ENCODE measurements at places on chromosomes 2 and 18.

DNA sequence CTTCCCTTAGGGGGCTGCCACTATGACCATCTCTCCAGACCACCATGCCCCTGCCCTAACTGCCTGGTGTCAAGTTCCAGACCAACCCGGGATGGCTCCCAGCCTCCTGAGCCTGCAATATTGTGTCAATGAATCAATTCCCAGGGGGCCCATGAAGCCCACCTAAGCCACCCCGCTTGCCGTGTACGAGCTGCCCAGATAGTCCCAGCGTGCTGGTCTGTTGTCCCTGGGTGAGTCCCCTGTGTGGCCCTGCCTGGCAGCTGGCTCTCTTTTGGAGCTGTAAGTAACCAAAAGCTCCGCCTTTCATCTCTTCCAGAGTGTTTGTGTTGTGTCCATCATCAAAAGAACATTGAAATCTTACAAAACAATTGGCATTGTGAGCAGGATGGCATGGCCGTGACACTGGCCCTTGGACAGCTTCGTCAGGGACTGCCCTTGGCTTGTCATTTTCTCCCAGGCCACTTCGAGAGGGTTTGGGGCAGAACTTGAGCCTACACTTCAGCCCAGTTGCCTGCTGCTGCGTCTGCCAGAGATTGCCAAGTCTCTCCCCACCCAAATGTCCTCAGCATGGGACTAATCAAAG lies 11.3 kb upstream of the MAL start:
- no peak for DNase-seq

DNA sequence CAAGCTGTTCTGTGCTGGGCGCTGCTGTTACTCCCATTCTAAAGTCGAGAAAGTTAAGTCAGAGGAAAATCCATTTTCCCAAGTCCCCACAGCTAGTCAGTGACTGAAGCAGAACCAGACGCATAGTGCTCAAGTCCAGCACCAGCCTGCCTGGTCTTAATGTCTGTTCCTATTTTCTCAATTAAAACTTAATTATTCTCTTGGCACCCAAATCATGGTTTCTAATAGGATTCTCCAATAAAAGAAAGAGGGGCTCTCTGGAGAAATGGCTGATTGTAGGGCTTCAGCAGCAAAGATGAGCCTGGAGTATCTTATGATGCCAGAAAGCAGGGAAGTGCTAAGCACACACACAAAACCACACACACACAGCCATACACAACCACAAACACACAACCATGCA lies 531.0 kb upstream of the SALL3 start:
- no peak for DNase-seq

DNA sequence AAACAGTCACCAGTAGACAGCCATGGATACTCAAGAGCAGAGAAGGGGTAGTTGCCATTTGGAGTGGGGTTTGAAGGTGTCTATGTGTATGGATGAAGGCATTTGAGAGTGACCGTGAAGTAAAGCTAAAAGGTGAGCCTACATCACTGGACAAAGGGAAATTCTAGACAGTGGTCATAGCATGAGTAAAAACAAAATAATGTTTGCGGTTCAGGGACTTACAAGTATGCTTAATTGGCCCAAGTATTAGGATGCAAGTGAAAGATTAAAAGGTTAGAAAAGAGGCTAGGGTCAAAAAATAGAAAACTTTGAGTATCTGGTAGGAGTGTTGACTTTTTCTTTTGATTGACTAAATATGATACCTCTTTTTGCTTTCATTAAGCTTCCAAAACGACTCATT lies 238.1 kb upstream of the SLC8A1 start:
- DNase-seq = no peak

- DNase-seq = no peak
Measured at GRCh38 chr2:176781570-176782217, 430.9 kb upstream of the HNRNPA3 start.

GRCh38 chr2:138333677-138334076 lies 167.9 kb upstream of the SPOPL start:
- no peak for DNase-seq

- no peak for DNase-seq
Measured at GRCh38 chr2:111905990-111906735, 7.8 kb downstream of the MERTK start.

- DNase-seq = no peak
Measured at GRCh38 chr2:223180463-223180862, 128.5 kb downstream of the KCNE4 start.

DNA sequence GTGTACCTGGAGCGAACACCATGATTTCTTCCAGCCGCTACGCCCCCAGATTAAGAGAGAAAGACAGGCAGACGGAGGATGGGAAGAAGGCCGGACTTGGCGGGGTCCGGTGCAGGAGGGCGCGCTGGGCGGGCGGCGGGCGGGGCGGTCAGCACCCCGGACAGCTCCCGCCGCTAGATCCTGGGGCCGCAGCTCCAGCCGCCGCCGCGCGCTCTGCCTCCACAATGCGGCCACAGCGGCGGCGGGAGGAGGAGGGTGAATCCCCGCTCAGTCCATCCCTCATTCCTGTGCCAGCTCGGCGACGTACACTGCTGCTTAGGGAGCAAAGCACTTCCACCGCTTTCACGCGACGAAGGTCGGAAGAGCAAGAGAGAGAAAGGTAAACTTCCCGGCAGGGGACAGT lies at the start of gene AKAIN1:
AKAIN1 (minus strand) TSS at position 226 of the 403 bp plus-strand sequence; CDS start at position 22, 204 bp downstream.
- no peak for DNase-seq

GRCh38 chr2:193963472-193964119 lies 1693.4 kb upstream of the SLC39A10 start:
- DNase-seq = peak; percentile 5

GRCh38 chr2:123165616-123166015 lies 859.5 kb upstream of the CNTNAP5 start:
- no peak for DNase-seq

DNA sequence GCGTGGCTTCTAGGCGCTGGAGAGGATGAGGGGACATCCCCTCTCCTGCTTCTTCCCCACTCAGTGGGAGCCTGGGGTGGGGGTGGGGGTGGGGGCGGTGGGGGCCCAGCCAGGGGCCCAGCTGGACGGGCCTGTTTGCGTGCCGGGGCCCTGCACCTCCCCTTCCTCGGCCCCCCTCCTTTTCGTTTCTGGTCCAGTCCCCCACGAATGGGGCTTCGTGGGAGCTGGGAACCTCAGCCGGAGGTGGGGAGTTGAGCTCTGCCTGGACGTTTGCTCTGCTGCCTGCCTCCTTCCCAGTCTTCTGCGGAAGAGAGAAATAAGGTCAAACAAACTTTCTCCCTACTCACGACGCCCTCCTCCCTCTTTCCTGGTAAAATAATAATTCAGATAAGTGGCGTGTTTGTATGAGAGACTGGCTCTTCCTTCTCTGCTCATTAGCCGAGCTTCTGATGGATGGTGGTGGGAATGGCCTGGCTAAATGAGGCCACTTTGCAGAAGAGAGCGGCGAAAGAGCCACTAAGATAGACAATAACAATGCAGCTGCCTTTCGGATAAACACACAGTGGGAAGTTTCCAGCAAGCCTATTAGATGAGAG lies 782 bp downstream of the MTA3 start:
- DNase-seq = peak; percentile 53

DNA sequence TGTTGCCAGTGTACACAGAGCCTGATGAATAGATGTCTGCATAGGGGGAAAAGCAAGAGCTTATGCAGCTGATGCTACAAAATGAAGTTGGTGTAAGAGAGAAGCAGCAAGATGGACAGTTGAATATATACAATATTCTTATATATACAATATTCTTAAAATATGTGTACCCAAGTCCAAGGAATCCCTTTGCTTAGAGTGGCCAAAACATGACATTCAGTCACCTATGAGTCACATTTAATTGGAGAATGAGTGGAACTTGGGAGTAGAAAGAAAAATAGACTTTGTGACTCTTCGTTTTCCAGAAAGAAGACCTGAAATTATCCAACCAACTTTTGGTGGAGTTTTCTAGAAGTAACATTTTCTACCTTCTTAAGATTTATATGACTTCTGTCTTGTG lies 81.8 kb downstream of the SCN9A start:
- DNase-seq = no peak

- no peak for DNase-seq
Measured at GRCh38 chr18:41134426-41134825, 820.6 kb upstream of the PIK3C3 start.

DNA sequence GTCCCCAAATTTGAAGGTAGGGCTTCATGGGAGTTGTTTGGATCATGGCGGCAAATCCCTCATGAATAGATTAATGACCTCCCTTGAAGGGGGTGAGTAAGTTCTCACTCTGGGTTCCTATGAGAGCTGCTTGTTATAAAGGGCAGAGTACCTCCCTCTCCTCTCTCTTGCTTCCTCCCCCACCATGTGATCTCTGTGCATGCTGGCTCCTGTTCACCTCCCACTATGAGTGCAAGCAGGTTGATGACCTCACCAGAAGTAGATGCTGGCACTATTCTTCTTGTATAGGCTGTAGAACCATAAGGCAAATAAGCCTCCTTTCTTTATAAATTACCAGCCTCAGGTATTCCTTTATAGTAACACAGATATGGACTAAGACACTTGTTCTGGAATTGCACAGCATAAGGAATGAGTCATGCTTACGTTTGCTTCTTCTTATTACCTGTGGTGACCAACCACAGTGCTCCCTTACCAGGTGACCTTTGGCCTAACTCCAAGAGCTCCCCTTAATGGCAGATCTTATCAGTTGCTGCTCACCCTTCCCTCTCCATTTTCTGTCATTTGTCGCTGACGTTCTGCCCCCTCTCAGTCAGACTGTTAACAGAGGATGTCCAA lies 559.5 kb upstream of the GCFC2 start:
- no peak for DNase-seq

DNA sequence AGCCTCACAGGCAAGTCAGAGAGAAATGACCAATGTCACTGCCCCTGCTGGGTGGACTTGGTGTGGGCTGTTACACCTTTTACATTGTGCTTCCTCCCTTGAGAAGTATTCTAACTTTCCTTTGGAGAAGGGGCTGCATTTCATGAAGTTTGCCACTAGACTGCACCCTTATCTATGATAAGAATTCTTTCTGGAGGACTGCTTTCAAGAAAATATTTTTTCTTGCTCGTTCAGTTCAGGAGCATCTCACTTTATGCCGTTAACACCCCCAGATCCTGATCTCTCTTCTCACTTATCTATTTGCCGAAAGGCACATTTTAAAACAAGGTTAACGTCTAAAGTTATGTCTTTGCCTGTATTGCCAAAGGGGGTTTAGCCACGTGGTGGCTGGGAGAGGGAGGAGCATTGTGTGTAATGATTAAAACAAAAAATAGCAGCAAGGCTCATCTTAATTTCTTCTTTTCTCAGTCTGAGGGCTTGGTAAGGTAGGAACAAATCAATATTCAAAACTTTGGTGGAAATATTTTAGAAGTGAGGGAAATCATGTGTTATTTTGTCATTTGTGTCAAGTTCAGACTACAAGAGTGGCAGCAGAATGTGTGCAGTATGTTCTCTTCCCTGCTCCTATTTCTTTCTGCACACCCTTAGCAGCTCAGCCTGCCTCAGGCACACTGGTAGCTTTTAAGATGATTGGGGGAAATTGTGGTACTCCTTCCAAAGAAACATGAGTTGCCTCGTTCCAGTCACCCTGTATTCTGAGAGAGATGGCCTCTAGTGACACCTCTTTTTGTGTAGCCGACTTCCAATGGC lies 1.6 kb upstream of the IGFBP5 start:
- no peak for DNase-seq

- no peak for DNase-seq
Measured at GRCh38 chr2:208568203-208568602, 161.6 kb downstream of the PTH2R start.

DNA sequence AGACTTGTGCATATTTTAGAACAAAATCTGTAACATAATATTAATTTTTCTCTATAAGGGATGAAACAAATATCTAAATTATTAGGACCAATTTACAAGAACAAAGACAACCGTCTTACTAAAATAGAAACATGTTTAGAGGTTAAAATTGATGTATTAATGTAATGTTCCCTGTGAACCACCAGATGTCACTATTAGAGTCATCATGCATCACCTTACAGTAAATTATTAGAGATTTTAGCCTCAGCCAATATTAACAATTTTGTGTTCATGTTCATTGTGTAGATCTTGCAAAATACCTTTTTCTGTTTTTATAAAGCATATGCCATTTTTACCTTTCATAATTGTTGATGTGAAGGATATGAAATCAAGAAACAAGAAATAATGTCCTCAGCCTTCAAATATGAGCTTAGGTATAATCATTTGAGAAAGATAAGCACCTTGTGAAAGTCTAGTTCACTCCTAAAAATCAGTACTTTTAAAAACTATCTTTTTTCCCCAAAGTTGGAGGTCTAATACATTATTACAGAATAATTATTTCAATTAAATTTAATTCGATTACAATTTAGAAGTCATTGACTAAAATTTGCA lies 344.3 kb upstream of the KCNH7 start:
- DNase-seq = peak; percentile 10

GRCh38 chr2:43400508-43400907 lies 174.1 kb upstream of the ZFP36L2 start:
- DNase-seq = no peak

DNA sequence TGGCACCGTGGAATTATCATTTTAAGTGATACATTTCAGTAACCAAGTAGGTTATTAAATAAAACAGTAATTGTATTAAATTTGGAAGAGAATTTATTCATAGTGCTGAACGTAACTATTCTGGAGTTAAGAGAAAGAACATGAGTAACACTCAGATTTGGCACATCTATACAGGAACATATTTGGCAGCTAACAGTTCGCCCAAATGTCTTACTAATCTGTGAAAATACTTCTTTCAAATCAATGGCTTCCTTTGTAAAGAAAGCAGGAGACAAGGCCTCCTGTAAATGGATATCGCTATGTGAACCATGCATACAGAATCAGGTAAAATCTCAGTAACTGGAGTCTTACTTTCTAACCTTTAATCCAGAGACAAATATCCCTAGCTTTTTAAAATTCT lies 64.4 kb downstream of the ZNF516 start:
- DNase-seq = no peak

GRCh38 chr2:137930146-137930545 lies 34.1 kb upstream of the HNMT start:
- DNase-seq = no peak

- no peak for DNase-seq
Measured at GRCh38 chr18:51655327-51655698, 457.8 kb upstream of the MEX3C start.

DNA sequence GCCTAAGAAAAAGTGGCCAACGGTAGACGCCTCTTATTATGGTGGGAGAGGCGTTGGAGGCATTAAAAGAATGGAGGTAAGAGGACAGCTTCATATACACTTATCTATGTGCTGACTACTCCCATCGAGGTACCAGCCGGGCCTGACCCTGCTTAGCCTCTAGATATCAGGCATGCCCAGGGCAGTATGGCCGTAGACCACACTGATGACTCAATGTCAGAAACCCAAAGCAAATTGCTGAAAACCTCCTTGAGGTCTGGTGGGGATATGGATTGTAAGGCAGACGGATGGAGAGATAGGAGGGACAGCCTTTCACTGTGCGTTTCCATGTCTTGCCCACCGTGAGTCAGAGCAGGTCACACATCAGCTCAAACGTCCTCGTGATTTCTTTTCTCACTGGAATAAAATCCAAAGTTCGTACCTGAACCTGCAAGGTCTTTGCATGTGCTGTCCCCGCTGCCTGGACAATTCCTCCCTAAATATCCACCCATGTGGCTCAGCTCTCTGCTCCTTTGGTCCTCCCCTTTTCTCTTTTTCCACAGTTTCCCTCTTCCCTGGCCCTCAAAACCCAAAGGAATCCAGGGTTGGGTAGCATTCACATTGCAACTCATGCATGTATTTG lies 168.9 kb downstream of the ANTXR1 start:
- no peak for DNase-seq

GRCh38 chr2:1715184-1716013 lies 28.9 kb downstream of the PXDN start:
- no peak for DNase-seq

GRCh38 chr2:120236316-120236715 lies 13.1 kb upstream of the TMEM185B start:
- no peak for DNase-seq

Measured in HTR-8/SVneo (cell line).